Mesothelial cell of epicardium (in vitro differentiated cells): ENCODE measurements at places on chromosomes 6 and 20.

DNA sequence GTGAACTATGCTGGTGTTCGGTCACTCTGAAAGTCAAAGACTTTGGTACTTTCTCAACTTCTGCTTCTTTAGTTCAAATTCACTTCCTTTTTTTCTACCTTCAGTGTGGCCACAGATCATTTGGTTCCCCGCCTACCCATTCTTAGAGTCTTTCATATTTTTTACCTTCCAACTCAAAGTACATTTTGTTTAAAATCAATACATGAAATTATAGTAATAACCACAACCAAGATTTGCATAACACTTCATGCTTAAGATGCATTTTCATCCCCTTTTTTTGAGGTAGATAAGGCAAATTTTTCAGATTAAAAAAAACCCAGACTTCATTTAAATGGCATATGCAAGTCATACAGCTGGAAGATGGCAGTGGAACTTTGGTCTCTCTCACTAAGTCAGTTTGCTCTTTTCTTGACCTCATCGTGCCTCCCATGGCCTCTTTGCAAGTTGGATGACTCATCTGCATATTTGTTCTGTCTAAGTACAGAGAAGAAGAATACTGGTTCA lies 11.9 kb upstream of the CNR1 start:
- DNase-seq: no peak

DNA sequence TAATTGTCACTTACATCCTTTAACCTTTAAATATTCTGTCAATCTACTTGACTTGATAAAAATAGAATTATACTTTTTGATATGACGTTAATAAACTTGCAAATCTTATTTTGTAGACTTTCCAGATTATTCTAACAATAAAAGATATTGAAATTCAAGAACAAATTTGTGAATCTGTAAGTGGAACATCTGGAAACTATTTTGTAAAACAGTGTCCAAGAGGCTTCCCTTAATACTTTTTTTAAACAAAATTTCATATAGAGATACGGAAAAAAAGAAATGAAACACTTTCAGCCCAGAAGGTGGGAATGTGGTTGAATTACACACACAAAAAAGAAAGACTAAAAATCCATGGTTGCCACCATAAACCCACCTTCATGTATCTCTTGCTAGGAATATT lies 174.4 kb downstream of the COL19A1 start:
- DNase-seq: no peak

DNA sequence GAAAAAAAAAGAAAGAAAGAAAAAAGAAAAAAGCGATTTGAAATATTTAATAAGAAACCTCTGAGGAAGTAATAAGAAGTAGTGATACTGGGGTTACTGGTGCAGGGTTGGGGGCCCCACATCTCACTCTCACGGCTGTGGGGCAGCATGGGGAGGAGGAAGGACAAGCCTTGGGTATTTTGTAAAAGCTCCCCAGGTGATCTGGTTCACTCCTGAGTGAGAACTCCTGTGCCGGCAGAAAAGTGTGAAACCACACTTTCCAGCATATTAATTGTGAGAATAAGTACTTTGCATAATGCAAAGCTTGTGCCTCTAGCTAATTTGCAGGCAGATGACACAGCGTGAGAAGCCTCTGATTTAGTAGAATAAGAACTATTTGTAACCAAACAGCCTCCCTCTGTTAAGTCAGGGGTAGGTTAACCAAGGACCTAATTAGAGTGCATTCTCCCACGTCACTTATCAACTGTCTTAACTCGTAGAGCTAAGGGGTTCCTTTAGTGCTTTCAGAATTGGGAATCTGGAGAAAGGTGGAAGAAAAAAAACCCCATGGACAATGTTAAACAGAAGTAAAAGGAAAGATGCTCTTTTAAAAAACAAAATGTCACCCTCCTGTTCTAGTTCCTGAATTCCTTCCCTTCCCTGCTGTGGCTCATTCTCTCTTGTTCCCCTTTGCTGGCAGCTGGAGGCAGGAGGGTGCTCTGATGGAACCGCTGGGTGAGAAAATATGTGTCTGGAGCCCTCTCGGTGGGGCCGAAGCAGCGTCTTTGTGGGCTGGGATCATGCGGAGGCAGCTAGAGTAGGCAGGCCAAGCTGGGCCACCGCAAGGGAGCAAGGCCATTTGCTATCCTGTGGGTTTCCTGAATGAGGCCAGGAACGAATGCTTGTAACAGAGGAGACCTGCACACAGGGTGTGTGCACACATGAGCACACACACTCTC lies 108.7 kb downstream of the FYN start:
- DNase-seq: no peak

DNA sequence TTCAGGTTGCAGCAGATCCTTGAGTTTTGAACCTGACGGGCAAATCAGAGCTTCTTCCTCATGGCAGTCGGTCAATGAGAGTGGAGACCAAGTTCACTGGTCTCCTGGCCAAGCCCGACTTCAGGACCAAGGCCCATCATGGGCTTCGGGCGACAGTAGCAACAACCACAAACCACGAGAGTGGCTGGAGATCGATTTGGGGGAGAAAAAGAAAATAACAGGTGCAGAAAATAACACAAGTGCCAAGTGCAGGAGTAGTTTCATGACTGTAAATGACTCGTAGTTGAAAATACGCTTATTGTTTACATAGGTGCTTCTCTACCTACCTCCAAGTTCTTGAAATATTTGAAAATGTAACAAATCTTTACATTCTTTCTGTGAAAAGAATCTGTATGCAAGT lies 56.1 kb downstream of the DCBLD1 start:
- no peak for DNase-seq

- DNase-seq: no peak
These were observed 482.7 kb upstream of the JARID2 start for GRCh38 chr6:14763139-14763538.

GRCh38 chr20:35117196-35117595 lies 24.6 kb upstream of the TRPC4AP start:
- no peak for DNase-seq

- DNase-seq: no peak
These were observed 12.9 kb downstream of the BANF2 start for GRCh38 chr20:17712708-17713107.

DNA sequence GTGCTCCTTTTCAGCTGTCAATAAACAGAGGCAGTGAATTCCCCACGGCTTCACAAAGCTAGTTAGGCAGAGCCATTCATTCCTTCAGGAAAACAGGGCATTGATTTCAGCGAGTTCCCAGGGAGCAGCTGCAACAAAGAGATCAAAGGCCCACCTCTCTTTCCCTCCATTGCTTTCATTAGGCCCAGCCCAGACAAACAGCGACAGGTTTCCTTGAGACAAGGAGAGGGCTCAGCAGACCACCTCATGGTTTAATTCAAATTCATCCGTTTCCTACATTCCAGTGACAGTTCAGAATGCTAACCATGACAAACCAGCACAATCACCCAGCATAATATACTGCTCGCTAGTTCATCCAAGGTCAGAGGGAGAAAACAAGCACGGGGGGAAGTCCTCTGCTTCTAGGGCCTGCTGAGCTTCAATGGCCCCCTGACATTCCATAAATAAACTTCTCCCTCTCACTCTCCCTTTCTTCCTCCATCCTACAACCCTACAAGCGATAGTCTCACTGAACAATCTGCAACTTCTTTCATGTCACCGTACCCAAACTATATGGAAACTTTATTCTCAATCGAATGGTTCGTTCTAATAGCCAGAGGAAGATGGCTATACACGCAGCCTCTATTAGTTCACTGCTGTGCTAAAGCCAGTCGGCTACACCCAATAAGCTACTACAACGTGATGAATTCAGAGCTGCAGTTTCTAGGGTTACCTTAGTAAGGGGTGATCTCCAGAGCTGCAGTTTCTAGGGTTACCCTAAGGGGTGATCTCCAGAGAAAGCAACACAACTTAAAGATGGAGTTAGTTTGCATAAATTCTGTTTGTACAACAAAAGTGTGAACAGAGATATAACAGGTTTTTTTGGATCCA lies 34.7 kb downstream of the PLAGL1 start:
- DNase-seq: no peak

DNA sequence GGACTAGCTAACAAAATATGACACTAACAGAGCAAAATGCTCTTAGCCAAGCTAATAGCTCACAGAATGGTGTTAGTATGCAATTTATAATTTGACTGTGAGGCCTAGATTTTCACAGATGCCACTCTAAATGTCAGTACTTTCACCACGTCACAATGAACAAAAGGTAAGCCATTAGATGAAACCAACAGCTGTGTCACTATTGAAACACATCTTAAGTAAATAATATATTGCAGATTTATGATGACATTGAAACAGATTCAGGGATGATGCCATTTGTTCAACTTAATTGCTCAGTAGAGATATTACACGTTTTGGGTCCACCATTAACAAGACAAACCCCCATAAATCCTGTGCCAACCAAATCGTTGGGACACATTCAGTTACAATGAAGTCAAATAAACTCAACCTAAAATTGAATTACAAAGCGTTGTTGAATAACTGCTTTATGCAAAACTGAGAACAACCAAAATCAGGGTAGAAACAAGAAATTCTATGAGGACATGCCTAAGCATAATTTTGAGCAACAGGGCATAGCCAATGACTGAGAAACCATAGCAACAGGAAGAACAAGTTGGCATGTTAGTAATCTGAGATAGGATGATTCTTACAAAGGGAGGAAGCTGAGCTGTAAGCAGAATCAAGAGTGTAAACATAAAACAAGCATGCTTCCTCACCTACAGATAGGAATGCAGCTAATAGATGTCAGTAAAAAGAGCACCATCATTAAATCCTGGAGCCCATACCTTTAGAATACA lies 85.6 kb upstream of the KHDRBS2 start:
- DNase-seq: no peak

- DNase-seq: no peak
These were observed 7.7 kb downstream of the NPEPL1 start for GRCh38 chr20:58700121-58700821.

DNA sequence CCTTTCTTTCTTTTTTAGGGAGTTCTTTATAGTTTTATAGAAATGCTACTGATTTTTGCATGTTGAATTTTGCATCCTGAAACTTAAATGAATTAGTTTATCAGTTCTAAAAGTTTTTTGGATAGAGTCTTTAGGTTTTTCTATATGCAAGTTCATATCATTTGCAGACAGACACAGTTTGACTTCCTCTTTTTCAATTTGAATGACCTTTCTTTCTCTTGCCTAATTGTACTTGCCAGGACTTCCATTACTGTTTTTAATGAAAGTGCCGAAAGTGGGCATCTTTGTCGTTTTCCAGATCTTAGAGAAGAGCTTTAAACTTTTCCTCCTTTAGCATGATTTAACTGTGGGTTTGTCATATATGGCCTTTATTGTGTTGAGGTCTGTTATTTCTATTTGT lies 21.1 kb upstream of the EDN1 start:
- no peak for DNase-seq

GRCh38 chr20:54223751-54224150 lies 15.9 kb downstream of the PFDN4 start:
- no peak for DNase-seq

GRCh38 chr6:160337301-160337700 lies 10.9 kb upstream of the SLC22A3 start:
- DNase-seq: no peak

DNA sequence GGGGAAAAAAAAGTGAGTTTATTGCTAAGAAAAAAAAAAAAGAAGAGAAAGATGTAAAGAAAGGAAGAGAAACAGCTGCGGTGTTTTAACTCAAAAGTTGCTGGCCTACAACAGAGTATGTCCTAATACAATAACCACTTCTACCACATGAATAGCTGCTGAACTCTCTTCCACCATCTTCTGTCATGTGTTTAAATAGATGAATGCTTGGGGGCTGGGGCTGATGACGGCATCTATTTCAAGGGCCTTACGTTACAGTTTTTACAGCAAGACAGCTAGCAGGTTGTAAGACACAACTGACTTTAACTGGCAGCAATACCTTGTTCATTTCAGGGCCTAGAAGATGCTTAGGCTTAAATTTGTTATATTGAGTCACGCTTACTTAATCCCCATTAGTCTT lies 50.4 kb downstream of the MAP3K7 start:
- no peak for DNase-seq

GRCh38 chr20:24497851-24498250 lies 28.4 kb downstream of the SYNDIG1 start:
- DNase-seq: peak; percentile 69

DNA sequence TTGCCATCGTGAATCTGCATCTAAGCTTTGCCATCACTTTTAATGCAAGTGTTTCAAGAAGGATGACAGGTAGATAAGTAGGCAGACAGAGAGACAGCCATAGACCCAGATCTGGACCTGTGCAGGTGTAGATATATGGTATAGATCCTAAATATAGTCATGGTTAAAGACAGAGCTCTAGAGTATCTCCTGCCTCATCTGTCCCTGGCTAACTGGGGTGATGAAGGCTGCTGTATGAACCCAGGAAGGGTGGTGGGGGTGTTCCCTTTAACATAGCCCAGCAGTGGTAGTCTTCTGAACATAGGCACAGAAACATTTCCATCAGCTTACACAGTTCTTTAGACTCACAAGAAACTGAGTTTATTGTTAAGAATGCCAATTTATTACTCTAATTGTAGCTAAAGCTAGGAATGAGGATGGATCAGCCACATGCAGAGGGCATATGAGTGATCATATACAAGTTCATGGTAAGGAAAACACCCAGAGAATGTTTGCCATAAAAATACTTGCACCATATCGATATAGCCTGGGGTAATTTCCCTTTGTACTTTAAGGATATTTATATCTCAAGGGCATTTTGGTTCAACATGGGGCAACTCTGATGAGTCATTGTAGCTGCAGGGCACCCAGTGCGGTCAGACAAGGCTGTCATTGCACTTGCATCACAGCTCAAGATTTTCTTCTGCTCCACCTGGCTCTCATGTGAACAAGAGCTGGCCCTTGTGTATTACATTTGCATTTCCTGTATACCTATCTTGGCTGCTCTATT lies 587.2 kb downstream of the EPM2A start:
- no peak for DNase-seq

DNA sequence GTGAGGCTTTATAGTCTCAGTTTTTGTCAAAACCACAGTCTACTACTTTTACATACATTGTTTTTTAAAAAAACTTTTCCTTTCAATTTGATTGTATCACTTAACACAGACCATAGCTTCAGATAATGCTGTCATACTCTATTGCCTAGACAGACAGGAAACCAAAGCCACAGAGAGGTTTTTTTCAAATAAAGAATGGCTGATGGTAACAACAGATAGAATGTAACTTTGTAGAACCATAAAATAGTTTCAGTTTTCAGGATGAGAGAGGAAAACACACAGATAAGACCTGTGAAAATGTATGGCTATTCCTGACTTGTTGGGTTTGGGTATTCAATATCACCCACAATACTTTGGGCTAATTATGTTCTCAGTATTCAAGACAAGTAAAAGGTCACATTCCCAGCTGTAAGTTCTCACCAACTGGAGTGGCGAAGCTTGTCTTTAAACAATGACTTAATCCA lies 94.0 kb downstream of the ADGRG6 start:
- no peak for DNase-seq

GRCh38 chr6:5998711-5999687 lies 7.7 kb downstream of the NRN1 start:
- no peak for DNase-seq

GRCh38 chr6:137542713-137543112 lies 48.5 kb upstream of the OLIG3 start:
- DNase-seq: no peak
